ENCODE measurements at places on chromosomes 12 and 14.

GRCh38 chr14:90544971-90545370, 148.1 kb downstream of the CALM1 start:
- DNase-seq, result no peak

- no peak for DNase-seq
Observed at GRCh38 chr14:100278702-100279101, 27.5 kb downstream of the SLC25A29 start.

DNA sequence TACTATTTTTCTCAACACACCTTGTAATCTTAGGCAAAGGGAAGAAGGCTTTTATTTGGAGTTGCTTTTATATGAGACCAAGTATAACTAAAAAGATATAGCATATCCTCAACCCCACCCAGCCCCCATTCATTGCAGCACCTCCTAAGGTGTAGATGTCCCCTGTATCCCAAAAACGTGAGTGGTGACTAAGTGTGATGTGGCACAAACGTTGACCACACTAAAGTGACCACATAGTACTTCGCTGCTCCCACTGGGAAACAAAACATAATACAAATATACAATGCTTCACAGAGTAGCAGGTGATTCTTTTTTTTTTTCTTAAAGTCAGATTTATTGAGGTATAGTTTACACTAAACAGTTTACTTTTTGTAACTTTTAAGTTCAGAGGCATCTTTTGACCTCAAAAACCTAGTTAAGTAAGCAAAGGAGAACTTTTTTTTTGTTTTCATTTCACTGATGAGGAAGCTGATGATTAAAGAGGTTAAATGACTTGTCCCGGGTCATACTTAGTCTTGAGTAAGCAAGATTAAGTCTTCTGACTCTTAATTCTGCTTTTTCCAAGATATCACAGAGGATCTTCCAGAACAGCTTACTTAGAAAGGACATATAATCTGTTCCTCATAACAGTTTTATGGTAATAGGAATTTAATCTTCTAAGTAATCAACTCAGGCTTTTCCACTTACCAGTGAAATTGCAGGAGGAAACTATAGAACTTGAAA, 245.2 kb upstream of the PLEKHG7 start:
- DNase-seq, result no peak

GRCh38 chr12:90163975-90164374, 455.3 kb upstream of the ATP2B1 start:
- peak; percentile 27 for DNase-seq

- no peak for DNase-seq
Observed at GRCh38 chr12:71329956-71330355, 109.6 kb upstream of the LGR5 start.

DNA sequence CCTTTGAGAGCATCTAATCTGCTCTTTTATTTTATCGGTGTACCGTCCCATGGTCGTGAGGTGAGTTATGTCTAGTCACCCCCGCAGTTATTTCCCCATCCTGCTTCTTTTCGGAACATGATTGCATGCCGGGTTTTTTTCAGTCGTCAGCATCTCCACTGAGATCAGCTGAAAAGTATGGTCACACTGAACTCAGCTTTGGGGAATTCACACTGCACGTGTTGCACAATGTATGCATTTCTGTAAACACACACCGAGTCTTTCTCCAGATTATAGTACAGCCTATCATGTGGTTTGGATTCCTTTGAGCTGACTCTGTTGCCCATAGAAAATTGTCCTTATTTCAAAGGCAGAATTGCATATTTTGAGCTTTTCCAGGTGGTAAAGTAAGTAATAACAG, 24.6 kb downstream of the PLXNC1 start:
- DNase-seq, result no peak

GRCh38 chr14:94517641-94518257, 8.5 kb upstream of the SERPINA12 start:
- DNase-seq, result no peak

GRCh38 chr12:81958406-81958805, 199.3 kb upstream of the PPFIA2 start:
- DNase-seq, result peak; percentile 39

DNA sequence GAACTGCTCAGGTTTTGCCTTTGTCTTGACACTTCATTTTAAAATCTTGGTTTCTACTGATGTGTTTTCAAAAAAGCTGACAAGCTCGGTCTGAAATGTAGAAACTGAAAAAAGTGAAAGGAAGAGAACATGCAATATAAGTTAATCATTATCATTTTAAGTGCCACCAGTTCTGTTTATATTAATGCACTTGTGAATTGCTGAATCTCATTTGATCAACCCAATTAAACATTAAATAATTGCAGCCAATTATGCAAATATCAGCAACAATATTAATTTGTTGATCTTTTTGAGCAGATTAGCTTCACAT, 133.8 kb downstream of the BCAT1 start:
- DNase-seq, result no peak

- DNase-seq, result no peak
Observed at GRCh38 chr14:66643344-66643743, 135.4 kb downstream of the GPHN start.

DNA sequence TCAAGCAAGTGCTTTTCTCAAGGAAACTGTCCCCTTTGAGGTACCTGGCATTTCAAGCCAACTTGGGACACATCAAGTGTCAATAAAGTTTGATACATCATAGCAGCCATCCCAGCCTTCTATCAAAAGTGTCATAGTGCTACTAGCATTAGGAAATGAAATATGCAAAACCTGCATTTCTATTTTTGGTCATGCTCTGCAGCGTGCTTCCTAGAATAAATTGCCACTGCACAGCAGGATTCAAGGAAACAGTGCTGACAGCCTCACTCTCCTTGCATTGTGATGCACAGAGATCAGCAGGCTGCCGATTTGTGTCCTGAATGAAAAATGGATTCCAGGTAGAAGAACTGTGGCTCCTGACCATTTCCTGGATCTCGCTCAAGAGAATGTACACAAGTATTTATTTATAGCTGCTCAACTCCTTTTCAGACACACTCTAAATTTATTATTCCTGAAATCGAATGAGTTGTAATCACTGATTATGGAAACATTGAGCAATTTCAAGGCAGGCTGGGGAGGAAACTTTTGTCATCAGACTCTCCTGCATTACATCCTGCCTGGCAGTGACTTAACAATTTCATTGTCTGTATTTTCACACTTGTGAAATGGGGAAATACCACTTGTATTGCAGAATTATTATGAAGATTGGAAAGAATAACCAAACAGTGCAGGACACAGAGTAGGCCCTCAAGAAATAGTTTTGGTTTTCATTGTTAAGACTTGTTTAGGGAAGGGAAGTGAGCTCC, 120.9 kb downstream of the SLC38A6 start:
- peak; percentile 20 for DNase-seq

DNA sequence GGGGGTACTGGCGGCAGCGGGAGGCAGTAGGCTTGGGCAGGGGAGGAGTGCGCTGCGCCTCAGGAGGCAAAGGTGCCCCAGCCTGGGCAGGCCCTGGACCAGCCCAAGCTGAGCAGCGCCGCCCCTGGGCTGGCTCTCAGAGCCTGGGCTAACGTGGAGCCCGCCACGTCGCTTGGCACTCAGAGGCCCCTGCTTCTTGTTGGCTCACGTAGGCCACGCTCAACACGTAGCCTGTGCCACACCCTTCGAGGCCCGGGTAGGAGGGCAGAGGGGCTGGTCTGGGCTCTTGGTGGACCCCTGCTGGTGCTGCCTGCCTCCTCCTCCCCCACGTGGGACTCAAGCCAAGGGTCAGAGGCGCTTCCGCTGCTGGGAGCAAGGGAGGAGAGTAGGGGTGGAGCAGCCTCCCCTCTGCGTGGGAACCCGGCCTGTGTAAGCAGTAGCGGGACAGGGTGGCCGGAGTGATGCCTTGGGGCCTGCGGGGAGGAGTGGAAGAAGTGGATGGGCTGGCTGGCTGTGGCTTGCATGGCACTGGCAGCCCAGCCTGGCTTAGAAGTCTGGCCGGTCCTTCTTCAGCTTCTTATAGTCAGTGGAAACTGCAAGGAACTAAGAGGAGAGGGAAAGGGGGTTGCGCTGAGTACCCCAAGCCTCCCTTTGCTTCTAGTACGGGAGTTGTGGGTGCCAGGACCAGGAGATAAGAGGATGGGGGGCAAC, 5.7 kb downstream of the SHMT2 start:
- peak; percentile 98 for DNase-seq

DNA sequence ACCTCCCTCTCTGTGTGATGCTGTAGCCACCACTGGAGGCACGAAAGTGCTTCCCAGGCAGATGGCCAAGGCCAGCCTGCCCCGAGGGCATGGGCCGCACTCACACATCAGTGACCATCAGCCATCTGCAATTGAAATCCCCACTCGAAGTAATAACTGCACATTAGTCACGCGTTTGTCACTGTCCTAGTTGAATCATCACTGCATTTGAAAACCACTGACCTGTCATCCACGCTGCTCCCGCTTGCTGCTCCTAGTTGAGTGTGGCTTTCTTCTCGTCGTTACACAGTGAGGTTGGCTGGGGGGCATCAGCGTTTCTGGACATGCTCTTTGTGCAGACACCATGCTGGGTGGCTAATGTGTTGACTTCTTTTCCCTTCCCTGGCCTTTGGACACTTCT, 176.1 kb downstream of the ADGRD1 start:
- DNase-seq, result peak; percentile 24

GRCh38 chr12:117936722-117937484, 31.9 kb downstream of the KSR2 start:
- no peak for DNase-seq
